NCI-H2171 treated with DMSO at 0.1 percent for 48 hours (cell line): ENCODE measurements at places on chromosomes 1 and 21.
A peak's percentile ranks its signal among the peaks of the same experiment; 100 is the strongest.

GRCh38 chr1:35287807-35288640, 19.5 kb downstream of the ZMYM4 start:
- DNase-seq, result no peak

- no peak for DNase-seq
These were observed 276.1 kb downstream of the RPS6KC1 start for GRCh38 chr1:213327017-213327667.

GRCh38 chr1:235391874-235392273, 24.6 kb downstream of the TBCE start:
- no peak for DNase-seq

- no peak for DNase-seq
These were observed 6.2 kb downstream of the TUFT1 start for GRCh38 chr1:151546011-151546925.

DNA sequence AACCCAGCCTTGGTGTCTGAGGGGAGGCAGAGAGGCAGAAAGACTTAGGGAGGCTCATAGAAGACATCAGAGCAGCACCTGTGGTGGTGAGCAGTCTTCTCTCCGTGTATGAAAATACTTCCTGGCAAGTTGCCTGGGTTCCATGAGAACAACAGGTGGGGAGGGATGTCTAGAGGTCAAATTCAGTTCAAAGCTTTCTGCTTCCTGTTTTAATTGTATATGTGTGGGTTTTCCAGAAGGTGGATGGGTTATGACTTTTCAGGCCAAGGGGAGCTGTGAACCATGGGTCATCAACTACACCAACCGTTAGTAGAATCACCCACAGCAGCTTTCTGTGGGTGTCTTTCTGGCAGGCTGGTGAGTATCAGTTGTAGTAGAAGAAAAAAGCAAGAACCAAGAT, 4.1 kb upstream of the FCRL2 start:
- DNase-seq, result no peak

- peak; percentile 5 for DNase-seq
These were observed 207.7 kb upstream of the GJB5 start for GRCh38 chr1:34547046-34547674.

GRCh38 chr1:22722901-22723550, 12.4 kb downstream of the EPHB2 start:
- DNase-seq, result no peak

GRCh38 chr1:204493984-204494280, 673 bp downstream of the PIK3C2B start:
- peak; percentile 69 for DNase-seq

GRCh38 chr1:32338637-32339145, 2.7 kb upstream of the MARCKSL1 start:
- DNase-seq, result no peak

GRCh38 chr1:12340544-12340930, 110.7 kb downstream of the VPS13D start:
- peak; percentile 22 for DNase-seq

- DNase-seq, result no peak
These were observed 17.2 kb downstream of the GNG12 start for GRCh38 chr1:67816095-67816475.

- no peak for DNase-seq
These were observed 89.4 kb downstream of the PAPPA2 start for GRCh38 chr1:176552217-176552991.

DNA sequence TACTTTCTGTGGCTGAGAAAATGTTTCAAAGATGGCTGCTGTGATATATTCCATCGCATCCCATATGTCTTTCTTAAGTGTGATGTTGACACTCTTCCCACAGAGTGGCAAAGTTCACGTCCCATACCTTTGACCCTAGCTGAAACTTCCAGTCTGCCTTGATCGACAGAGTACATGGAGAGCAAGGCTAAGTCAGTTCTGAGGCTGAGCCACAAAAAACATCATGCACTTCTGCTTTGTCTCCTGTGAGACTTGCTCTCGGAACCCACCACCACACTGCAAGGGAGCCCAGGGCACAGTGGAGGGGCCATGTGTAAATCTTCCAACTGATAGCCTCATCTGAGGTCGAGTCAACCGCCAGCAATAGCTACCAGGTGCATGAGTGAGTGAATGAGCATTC, 431.9 kb upstream of the RUNX1 start:
- no peak for DNase-seq

DNA sequence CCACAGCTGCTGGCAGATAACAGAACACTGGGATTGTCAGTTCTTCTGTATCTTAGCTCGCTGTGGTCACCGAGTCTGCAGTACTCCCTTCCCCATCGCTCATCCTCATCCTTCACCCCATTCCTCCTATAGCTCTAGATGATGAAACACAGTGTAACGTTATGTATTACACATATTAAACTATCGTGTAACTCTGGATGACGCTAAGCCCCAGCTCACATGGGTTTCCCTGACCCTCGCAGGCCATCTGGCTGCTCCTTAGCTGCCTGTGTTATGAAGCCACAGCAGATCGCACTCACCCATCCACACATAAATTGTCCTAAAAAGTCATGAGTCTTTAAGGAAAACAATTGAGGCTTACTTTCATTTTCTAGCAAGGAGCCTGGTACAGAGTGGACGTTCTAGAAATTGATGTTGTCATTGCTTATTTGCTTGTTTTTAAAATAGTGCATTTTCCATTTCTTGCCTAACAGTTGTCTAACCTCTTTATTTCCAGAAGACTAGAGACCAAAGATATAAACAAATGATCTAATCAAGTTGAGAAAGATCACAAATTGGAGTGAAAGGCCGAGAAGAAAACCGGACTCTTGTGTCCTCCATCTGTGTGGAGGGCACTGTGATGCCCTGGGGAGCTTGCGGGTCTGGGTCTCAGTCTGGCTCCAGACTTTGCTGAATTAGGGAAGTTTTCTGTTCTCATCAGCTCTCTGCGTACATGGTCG, 24.3 kb upstream of the PCP4 start:
- DNase-seq, result no peak

GRCh38 chr1:168842916-168843315, 113.9 kb upstream of the DPT start:
- DNase-seq, result no peak

- no peak for DNase-seq
These were observed 24.7 kb downstream of the RGS13 start for GRCh38 chr1:192660613-192661012.

- no peak for DNase-seq
These were observed 495.8 kb downstream of the AJAP1 start for GRCh38 chr1:5150191-5150590.

GRCh38 chr1:246301553-246302250, 205.4 kb downstream of the SMYD3 start:
- no peak for DNase-seq

DNA sequence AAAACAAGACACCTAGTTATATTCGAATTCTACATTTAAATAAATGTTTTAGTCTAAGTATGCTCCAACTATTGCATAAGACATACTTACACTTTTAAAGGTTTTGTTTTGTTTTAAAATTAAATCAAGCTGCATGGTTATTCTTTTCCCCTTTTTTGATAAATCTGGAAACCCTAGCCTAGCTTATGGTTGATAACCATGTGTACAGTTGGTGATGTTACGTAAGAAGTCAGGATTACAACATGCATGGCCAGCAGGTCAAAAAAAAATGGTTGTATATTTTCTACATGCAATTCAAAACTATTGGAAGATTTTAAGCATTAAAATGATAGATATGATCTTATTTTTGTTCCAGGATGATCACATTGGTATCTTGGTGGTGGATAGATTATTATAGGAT, 1600.6 kb downstream of the PLA2G4A start:
- DNase-seq, result no peak

DNA sequence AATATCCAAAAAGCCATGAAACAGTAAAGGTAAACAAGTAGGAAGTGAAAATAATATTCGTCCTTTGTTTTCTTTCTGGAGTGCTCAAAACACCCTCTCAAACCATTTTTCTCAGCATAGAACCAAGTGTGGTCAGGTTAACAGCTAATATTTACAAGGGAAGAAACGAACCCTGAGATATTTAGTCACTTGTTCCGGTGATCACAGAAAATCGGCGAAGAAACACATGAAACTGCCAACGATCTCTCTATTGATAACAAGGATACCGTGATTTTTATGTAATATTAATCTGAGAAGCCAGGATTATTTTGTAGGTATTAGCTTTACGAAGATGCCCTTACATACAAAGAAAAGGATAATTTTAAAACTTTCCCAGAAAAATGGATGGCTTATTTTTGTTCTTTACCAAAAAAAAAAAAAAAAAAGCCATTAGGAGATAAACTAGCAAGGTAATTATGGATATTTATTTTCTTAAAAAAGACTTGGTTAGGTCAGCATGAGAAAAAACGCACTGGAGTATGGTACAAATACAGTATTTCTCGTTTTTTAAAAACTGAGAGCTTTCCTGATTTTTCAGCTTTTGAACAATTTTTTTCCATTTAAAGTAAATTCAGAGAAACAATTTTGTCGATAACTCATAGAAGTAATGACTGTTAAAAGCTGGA, 107.3 kb upstream of the HNRNPU start:
- DNase-seq, result no peak

GRCh38 chr1:50305808-50306207, 117.4 kb downstream of the DMRTA2 start:
- no peak for DNase-seq

DNA sequence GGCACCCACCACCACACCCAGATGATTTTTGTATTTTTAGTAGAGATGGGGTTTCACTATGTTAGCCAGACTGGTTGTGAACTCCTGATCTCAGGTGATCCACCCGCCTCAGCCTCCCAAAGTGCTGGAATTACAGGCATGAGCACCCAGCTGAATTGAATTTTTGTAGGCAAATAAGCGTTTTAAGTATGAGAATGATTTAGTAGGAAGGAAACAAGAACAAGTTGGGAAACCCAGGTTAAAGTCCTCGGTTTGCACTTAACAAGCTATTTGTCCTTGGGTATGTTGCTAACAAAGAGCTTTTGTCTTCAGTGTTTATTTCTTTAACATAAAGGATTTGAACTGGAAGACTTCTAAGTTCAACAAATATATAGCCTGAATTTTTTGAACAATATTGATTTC, 23.9 kb downstream of the BTF3L4 start:
- no peak for DNase-seq

DNA sequence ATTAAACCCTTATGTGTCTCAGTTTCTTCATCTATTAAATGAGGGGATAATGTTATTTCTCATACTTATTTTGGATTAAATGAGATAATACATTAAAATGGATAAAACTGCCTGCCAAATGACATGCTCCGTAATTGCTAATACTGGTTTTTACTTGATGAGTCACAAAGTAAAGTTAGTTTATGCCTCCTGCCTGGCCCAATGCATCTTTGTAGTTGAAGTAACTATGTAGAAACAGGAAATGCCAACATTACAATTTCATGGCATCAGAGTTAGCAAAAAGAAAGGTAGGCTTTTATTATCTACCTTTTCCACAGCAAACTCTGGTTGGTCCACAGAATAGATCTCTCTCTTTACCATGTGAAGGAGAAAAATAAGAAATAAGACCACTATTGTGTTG, 214.5 kb downstream of the TBX15 start:
- DNase-seq, result no peak

- no peak for DNase-seq
These were observed 109.4 kb upstream of the DUSP10 start for GRCh38 chr1:221851336-221851735.

DNA sequence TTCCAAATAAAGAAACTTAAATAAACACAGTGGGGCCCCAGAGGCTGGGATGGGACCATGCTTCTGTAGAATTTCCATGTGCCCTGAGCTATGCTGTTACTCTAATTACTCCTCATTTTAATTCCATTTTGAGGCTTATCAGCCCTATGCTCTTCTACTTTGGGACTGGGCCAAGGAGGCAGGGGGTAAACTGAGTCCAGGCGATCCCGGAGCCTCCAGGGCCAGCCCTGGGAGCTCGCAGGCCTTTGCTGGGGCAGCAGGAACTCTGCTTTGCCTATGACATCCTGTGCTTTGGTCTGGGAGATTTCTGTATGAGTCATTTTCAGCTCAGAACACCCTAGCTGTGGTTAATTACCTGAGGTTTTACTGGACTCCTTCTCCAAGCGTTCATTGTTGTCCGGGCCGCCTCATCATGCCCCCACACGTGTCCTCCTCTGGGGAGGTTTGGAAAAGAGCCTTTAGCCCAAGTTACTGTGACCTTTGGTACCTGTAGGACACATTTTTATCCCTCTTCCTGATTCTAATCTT, 95.7 kb downstream of the RHOU start:
- DNase-seq, result no peak

GRCh38 chr1:112636597-112637253, 17.1 kb downstream of the CAPZA1 start:
- no peak for DNase-seq

DNA sequence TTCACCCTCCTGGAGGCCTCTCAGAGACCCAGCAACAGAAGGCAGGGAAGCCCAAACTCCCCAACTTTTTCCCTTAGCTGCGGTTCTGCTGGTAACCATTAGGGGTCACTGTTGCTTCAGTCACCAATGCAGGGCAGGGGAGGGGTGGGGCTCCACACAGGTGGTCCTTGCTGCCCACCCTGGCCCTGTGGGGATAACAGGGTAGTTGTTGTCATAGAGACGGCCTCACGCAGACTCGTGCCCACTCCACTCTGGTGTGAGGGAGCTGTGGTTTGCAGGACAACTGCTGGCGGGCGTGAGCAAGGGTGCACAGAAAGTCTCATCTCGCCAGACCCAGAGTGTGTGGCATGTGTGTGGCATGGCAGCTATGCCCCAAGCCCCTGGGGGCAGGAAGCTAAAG, 19.9 kb downstream of the INSRR start:
- DNase-seq, result peak; percentile 27

GRCh38 chr1:230629511-230629910, 12.8 kb upstream of the COG2 start:
- no peak for DNase-seq

- no peak for DNase-seq
These were observed 42.2 kb downstream of the GIPC2 start for GRCh38 chr1:78088015-78088414.

- DNase-seq, result no peak
These were observed 147.7 kb upstream of the L1TD1 start for GRCh38 chr1:62046927-62047326.

GRCh38 chr1:106232128-106232527, 824.3 kb upstream of the PRMT6 start:
- DNase-seq, result no peak
